ENCODE measurements at places on chromosomes 2 and 18. TPM values are rescaled to one million over a fixed set of nuclear protein-coding genes. Genes with fewer than 3 reads are reported as not detected.

DNA sequence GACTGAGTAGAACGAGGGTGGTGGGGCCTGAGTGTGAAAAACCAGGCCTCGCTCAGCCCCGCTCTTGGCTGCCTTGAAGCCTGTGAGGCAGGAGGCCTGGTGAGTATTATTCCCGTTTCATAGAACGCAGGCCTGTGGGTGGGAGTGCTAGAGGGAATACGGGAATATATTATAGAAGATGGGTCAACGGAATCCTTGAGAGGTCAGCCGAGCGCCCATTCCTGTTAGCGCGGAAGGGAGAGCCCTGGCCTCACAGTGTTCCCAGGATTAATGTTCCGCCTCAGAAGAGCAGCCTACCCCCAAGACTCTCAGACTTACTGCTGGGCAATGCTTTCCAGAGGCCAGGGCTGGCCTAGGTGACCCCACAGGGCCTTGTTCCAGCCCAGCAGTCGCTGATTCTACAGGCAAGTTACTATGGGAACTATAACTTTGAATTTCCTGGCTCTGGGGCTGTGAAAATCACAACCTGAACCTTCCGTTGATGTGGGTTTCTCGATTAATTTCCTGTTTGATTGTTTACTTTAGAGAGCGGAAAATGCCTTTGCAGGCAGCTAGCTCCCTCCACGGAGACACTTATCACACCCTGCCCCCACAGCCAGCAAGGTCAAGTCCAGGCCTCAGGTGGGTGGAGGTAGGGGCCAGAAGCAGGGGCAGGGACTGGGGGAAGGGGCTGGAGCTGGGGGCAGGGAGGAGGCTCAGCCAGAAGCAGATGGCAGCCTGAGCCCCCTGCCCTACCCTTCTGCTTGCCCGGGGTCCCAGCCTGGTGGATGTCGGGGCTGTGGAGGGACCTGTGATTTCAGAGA, 108.3 kb downstream of the SMAD7 start:
- peak overlapping the region; percentile 56 for H3K27ac ChIP-seq
- peak; percentile 44 for DNase-seq
- peaks cover 27% of the 10 kb centered on the region for H3K4me1 ChIP-seq
- no peaks in the 10 kb centered on the region for H3K36me3 ChIP-seq
- no peak overlapping the region for H3K4me3 ChIP-seq

DNA sequence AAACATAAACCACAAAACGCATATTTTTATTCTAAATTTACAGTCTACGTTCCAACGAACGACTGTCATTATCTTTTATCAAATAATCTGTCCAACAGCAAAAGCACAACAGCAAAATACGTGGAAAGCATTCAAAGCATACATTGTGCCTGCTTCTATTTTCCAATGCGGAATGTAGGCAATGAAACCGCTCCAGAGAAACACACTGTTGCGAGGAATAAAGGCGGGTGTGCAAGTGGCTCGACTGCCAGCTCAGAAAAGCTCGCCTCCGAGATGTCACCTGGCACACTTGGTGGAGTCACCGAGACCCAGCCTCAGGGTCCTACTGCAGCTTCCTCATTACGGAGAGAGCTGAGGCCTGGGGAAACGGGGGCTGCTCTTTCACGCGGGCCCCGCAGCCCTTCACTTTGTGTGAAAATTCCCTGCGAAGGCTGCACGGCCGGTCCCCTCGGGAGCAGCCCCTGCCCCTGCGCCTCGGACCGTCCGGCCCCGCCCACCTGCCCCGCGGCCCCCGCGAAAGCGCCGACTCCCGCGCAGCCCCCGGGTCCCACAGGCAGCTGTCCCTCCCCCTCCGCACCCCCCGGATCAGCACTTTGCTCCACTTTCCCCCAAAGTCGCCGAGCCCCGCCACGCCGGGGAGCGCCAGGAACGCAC, 752 bp downstream of the MGAT4A start:
- H3K4me3 ChIP-seq: peak overlapping the region; percentile 84
- no peaks in the 10 kb centered on the region for H3K27me3 ChIP-seq
- peaks cover 69% of the 10 kb centered on the region for H3K4me1 ChIP-seq

DNA sequence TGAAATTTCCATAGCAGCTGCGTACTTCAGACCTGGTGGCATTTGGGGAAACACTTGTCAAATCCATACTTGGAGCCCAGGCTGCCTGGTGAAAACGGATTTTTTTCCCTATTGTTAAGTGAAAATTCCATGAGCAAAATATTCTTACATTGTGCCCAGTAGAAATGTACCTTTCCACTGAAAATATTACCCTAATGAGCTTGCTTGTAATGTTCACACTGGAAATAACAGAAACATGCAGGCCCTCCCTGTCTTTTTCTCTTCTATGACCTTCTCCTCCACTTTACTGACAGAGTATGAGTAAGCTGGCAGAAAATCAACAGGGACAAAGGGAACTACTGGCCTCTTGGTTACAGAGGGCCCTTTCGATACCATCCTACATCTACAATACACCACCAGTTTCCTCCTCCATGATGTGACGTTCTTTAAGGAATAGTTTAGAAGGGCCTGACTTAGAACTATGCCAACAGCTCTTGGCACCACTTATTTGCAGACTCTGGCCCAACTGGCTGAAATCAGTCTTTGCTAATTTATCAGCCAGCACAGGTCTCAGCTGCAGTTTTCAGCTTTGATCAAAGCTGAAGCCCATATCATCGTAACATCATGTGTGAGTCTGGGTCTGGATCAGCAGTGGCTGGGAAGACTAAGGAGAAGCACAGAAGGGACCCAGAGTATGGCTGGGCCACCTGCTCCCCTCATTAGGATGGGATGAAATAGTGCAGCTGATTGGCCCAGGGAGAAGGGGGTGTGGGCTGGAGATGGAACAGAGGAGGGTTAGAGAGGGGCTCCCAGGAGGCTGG, 272.2 kb upstream of the ID2 start:
- DNase-seq: no peak
- H3K27ac ChIP-seq: no peak overlapping the region
- H3K4me1 ChIP-seq: peaks cover 16% of the 10 kb centered on the region
- no peaks in the 10 kb centered on the region for H3K27me3 ChIP-seq
- H3K36me3 ChIP-seq: no peaks in the 10 kb centered on the region

DNA sequence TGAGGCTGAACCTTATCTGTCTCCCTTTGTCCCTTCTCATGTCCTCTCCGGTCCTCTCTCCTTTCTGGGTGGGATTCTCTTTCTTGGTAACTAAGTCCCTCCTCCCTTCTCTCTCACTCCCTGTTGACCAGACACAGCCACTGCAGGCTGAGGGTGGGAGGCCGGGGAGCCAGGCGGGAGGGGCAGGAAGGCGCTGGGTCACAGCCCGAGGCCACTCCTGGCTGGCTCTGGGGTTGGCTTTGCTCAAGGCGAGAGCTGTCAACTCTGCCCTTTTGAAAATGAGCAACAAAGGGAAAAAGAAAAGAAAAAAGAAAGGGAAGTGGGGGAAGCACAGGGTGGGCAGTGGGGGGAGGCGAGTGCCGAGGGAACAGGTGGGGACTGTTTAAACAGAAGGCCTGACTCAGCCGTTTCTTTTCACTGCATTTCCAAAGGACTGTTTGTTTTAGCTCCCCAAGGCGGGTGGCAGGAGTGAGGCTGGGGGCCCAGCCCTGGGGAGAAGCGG, 70.5 kb upstream of the IGFBP5 start:
- H3K4me3 ChIP-seq: no peak overlapping the region
- peak; percentile 75 for DNase-seq
- H3K27me3 ChIP-seq: no peaks in the 10 kb centered on the region
- no peaks in the 10 kb centered on the region for H3K36me3 ChIP-seq

The ANKAR gene
- total RNA-seq: 12.9 TPM
